ENCODE measurements at places on chromosomes 4 and X.

DNA sequence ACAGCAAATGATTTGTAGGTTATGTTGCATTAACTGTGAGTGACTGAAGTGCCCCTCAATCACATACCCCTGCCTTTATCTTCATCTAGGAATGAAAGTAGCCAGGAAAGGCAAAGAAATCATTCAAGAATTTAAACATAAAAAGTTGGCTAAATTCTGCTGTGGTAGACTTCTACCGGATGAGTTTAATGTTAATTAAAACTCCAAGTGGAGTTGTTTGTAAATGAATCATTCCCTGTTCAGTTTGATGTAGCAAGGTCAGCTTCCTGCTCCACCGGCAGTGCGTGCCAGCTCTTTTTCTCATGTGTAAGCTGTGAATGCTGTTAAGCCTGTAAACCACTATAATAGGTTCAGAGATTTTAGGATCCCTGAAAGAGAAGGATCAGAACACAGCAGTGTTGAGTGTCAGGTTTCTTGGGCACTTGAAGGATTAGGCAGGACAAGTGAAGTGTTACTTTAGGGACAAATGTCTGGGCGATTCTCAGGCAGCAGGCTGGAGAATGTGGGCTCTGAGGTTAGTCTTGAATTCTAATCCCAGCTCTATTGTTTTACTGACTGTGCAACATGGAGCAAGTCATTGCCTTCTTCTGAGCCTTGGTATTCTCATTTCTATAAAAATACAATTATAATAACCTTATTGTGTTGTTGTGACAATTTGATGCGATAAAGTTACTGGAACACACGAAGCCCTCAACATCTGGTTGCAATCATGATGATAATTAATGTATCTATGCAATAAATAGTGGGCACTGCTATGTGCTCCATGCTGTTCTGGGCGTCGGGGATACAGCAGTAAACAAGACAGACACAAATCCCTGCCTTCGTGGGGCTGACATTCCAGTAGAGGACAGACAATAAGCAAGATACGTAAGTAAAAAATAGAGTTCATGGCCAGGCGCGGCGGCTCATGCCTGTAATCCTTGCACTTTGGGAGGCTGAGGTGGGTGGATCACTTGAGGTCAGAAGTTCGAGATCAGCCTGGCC, 112.0 kb downstream of the SHROOM3 start:
- no peak for DNase-seq

- DNase-seq, result no peak
Measured at GRCh38 chrX:107699616-107700015, 71.3 kb downstream of the PRPS1 start.

DNA sequence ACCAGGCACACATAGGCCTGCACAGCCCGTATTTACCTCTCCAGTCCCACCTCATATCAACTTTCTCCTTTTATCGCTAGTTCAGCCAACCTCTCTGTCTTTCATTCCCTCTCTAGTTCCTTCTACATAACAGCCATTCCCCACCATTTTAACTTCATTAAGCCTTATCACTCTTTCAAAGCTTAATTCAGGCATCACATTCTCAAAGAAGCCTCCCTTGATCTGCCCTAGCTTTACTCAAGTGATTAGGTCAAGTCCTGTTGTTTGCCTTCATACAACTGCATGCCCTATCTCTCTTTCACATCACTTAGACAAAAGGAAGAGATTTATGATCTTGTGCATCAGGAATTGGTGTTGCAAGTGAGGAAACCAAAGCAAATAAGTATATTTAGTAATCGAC, 74.2 kb downstream of the ALPK1 start:
- no peak for DNase-seq

GRCh38 chrX:139909712-139910111, 23.1 kb downstream of the ATP11C start:
- DNase-seq, result no peak
